GM23248 (cell line): ENCODE measurements at places on chromosomes 16 and 17. TPM values are rescaled to one million over a fixed set of nuclear protein-coding genes. Genes with fewer than 3 reads are reported as not detected.

- no peak overlapping the region for H3K4me3 ChIP-seq
- 0 out of 2 replicates have a peak, but pooled peaks cover 7% of the 10 kb centered on the region for H3K4me1 ChIP-seq
- H3K36me3 ChIP-seq, result no peaks in the 10 kb centered on the region
- no peaks in the 10 kb centered on the region for H3K27me3 ChIP-seq
- H3K27ac ChIP-seq, result no peak overlapping the region
- DNase-seq, result peak; percentile 55
These were observed 80.6 kb upstream of the CDH11 start for GRCh38 chr16:65202461-65202860.

KCTD13 gene
- polyA plus RNA-seq, result 10.7 and 12.6 TPM in 2 replicates

- DNase-seq, result no peak
- H3K4me3 ChIP-seq, result no peak overlapping the region
- H3K27me3 ChIP-seq, result peaks cover 17% of the 10 kb centered on the region
These were observed 24.4 kb upstream of the DOC2B start for GRCh38 chr17:205817-206216.

GRCh38 chr17:8488901-8489300 lies 53.2 kb downstream of the NDEL1 start:
- no peak overlapping the region for H3K4me3 ChIP-seq
- H3K27me3 ChIP-seq, result no peaks in the 10 kb centered on the region
- peak overlapping the region; percentile 82 for H3K27ac ChIP-seq
- H3K4me1 ChIP-seq, result peaks cover 16% of the 10 kb centered on the region
- H3K36me3 ChIP-seq, result peaks cover 32% of the 10 kb centered on the region
- DNase-seq, result peak; percentile 99

SALL1 gene
- polyA plus RNA-seq, result 1.7 and 1.8 TPM in 2 replicates

CORO1A gene
- polyA plus RNA-seq, result 1.7 TPM in 2 replicates

DNA sequence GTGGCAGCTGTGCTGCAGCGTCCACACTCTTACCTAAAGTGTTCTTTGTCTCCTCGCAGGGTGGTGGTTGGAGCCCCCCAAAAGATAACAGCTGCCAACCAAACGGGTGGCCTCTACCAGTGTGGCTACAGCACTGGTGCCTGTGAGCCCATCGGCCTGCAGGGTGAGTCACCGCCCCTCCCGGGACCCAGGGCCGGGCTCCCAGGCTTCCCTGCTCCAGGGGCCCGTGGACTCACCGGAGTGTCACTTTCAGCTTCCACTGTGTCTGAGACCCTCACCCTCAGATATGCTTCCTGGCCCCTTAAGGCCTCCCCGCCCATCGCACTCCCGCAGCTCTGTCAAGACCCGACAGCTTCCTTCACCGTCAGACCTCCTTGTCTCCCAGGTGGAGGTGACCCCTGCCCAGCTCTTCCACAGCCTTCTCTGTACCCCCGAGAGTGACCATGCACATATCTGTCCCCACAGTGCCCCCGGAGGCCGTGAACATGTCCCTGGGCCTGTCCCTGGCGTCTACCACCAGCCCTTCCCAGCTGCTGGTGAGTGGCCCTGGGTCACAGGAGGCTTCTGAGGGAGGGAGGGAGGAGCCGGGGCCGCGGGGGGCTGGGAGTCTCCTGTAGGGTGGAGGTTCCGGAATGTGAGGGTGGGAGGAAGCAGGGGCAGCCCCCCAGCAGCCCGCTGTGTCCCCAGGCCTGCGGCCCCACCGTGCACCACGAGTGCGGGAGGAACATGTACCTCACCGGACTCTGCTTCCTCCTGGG lies 1.8 kb downstream of the ITGAX start:
- DNase-seq, result no peak
- H3K4me3 ChIP-seq, result no peak overlapping the region
- H3K4me1 ChIP-seq, result no peaks in the 10 kb centered on the region
- H3K27me3 ChIP-seq, result no peaks in the 10 kb centered on the region
- H3K27ac ChIP-seq, result no peak overlapping the region

GRCh38 chr17:47427985-47428384 lies 102.9 kb upstream of the NPEPPS start:
- no peak overlapping the region for H3K27ac ChIP-seq
- H3K4me3 ChIP-seq, result no peak overlapping the region
- H3K36me3 ChIP-seq, result no peaks in the 10 kb centered on the region; the same call in 1 of the 2 replicates
- H3K27me3 ChIP-seq, result no peaks in the 10 kb centered on the region
- H3K4me1 ChIP-seq, result no peaks in the 10 kb centered on the region
